ENCODE measurements at places on chromosomes 1 and 21. TPM values are rescaled to one million over a fixed set of nuclear protein-coding genes. Genes with fewer than 3 reads are reported as not detected.
A peak's percentile ranks its signal among the peaks of the same experiment; 100 is the strongest.

- H3K27me3 ChIP-seq = peaks cover 2% of the 10 kb centered on the region
- DNase-seq = no peak
- no peak overlapping the region for H3K27ac ChIP-seq
- no peaks in the 10 kb centered on the region for H3K36me3 ChIP-seq
- no peak overlapping the region for H3K4me3 ChIP-seq
Observed at GRCh38 chr1:38331496-38332210, 285.1 kb upstream of the POU3F1 start.

GRCh38 chr1:241396747-241397681 is 40.0 kb upstream of the RGS7 start:
- no peak overlapping the region for H3K4me3 ChIP-seq
- no peak overlapping the region for H3K27ac ChIP-seq
- no peaks in the 10 kb centered on the region for H3K36me3 ChIP-seq
- no peaks in the 10 kb centered on the region for H3K27me3 ChIP-seq
- DNase-seq = peak; percentile 2
- no peaks in the 10 kb centered on the region for H3K4me1 ChIP-seq

DNA sequence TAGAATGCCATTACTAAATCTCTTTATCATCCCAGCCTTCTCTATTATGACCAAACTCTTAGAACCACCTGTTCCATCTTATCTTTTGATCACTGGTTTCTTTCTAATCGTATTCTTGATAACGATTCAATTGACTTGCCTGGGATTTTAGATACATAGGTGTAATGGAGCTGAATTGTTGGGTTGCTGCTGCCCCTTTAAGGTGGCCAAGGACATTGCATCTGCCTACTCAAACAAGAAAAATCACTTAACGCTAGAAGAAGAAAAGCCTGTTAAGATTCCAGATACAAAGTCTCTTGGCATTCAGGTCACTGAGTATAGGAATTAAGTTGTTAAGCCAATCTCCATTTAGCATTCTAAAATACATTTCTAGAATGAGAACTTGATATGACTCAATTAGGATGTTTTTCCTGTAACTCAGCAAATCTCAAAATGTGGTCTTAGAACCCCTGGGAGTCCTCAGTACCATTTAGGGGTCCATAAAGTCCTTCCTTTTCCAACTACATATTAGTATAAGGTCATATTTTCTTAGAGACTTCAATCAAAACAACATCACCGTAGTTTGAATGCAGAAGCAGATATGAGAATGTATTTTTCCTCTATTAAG is 12.4 kb downstream of the NEXN start:
- H3K36me3 ChIP-seq = no peaks in the 10 kb centered on the region
- H3K4me1 ChIP-seq = no peaks in the 10 kb centered on the region
- H3K4me3 ChIP-seq = no peak overlapping the region
- no peaks in the 10 kb centered on the region for H3K27me3 ChIP-seq
- peak; percentile 65 for DNase-seq

DNA sequence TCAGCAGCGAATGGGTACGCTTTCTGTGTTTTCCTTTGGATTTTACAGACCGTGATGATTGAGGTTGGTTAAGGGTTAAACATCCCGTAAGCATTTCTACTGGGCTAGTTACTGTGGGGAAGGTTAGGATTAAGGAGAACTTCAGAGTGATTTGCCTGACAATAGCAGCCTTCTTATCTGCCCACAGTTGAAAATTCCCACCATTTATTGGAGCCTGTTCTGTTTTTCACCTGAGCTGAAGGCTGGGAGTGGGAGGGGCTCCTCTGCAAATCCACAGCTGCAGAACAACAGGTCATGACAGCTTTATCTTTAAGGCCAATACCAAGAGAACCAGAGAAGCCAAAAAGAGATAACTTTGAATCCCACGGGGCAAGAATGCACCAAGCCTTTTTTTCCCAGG is 168.6 kb downstream of the KAZN start:
- H3K27ac ChIP-seq = no peak overlapping the region
- no peak for DNase-seq
- H3K27me3 ChIP-seq = no peaks in the 10 kb centered on the region
- no peak overlapping the region for H3K4me3 ChIP-seq

- no peaks in the 10 kb centered on the region for H3K36me3 ChIP-seq
- H3K27me3 ChIP-seq = peaks cover 10% of the 10 kb centered on the region
- DNase-seq = peak; percentile 47
Observed at GRCh38 chr1:145961425-145962156, 2.8 kb downstream of the ANKRD34A start.

DNA sequence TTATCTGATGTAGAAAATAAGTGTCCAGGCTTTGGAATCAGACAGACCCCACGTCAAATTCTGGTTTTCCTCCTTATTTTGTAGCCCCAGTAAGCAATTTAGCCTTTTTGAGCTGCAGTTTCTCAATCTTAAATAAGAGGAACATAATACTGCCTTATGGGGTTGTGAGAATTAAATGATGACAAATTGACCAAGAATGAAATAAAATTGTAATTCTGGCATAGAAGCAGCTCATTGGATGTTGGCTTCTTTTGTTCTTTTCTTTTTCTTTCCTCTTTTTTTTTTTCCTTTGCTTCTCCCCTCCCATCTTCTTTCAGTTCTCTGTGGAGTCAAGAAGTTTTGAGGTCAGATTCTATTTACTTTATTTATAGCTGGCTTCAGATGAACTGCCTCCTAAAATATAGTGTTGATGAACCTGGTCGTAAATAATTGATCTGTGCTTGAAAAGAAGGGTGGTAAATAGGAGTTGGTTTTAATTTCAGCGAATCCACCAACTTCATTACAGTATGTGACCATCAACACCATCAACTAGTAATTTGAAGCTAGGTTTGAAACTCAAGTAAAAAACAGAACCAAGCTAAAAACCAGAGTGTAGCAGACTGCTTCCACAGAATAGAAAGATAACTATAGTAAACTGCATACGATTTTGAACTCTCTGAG is 81.1 kb downstream of the CACHD1 start:
- peaks cover 7% of the 10 kb centered on the region for H3K4me1 ChIP-seq
- H3K4me3 ChIP-seq = no peak overlapping the region
- H3K27me3 ChIP-seq = no peaks in the 10 kb centered on the region
- no peaks in the 10 kb centered on the region for H3K36me3 ChIP-seq
- no peak for DNase-seq
- H3K27ac ChIP-seq = no peak overlapping the region

DNA sequence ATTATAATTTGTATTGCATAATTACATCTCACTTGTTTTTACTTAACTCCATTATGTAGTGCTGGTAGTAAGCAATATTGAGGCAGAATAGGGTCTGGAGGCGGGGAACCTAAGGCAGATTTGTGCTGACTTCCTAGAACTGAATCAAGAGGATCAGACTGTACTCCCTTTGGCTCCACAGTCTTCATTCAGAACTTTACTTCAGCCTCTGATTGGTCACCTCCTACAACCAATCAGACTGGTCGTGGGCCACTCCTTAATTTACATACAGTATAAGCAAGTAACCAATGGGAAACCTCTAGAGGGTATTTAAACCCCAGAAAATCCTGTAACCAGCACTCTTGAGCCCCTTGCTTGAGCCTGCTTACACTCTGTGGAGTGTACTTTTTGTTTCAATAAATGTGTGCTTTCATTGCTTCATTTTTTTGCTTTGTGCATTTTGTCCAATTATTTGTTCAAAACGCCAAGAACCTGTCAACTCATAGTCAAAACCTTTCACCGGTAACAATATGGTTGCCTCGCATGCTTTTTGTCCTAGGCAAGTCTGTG is 31.6 kb downstream of the ZBTB8OS start:
- no peaks in the 10 kb centered on the region for H3K27me3 ChIP-seq
- H3K36me3 ChIP-seq = no peaks in the 10 kb centered on the region
- no peaks in the 10 kb centered on the region for H3K4me1 ChIP-seq

DNA sequence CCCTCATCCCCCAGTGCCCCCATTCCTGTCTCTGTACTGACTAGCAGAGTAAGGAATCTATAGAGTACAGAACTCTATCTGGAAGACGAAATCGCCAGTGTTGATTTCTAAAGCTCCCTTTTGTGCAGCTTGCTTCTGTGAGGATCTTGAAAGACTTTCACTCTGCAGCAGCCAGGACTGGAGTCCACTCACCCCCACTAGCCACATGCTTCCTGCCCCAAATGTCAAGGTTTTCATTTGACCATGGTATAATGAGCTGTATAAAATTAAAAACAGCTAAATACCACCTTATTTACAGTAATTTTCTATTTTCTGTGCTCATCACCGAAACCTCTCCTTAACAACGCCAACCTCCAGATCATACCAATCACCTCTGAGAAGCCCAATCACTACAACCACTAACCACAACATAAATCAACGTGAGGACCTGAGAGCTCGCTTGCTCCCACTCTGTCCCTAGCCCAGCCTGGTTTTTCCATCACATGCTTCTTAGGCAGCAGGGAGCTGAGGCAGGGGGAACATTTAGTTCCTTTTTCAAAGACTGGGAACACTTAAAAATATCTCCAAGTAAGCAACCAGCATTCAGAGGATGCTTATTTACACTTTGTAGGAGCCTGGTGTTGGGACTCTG is 56.1 kb upstream of the IRF2BP2 start:
- H3K4me3 ChIP-seq = no peak overlapping the region
- H3K27ac ChIP-seq = no peak overlapping the region
- no peaks in the 10 kb centered on the region for H3K27me3 ChIP-seq

- H3K4me3 ChIP-seq = no peak overlapping the region
- no peaks in the 10 kb centered on the region for H3K4me1 ChIP-seq
- DNase-seq = no peak
- H3K27me3 ChIP-seq = no peaks in the 10 kb centered on the region
- H3K36me3 ChIP-seq = no peaks in the 10 kb centered on the region
Observed at GRCh38 chr1:155113450-155113980, 14.2 kb upstream of the EFNA1 start.

DNA sequence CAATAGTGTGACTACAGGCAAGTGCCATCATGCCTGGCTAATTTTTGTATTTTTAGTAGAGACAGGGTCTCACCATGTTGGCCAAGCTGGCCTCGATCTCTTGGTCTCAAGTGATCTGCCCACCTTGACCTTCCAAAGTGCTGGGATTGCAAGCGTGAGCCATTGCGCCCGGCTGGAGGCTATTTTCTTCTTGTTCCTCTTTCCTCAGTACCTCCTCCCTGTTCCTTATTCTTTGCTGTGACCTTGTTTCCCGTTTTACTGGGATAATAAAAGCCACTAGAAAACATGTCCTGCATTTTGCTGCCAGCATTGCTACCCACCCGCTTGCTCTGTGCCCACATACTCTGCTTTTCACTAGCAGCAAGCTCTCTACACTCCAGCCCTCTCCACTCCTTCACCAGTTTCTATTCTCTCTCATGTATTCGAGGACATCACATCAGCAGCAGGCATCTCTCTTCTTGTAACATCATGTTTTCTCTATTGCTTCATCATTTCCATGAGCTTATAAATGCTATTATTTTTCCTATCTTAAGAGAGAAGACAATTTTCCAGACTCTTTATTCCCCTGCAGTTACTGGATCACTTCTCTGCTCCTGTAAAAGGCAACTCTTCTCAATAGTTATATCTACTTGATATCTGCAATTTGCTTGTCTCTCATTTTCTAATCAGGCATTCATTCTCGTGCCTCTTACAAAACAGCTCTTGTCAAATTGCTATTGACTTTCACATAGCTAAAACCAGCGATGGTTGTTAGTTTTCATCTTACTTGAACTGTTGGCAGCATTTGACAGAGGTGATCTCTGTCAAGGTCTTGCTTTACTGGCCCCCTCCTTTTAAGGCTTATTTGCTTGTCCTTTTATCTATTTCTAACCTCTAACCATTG is 34.5 kb upstream of the C21orf91 start:
- no peaks in the 10 kb centered on the region for H3K36me3 ChIP-seq
- H3K4me3 ChIP-seq = no peak overlapping the region

GRCh38 chr1:21322681-21323016 is 32.4 kb upstream of the ECE1 start:
- no peak for DNase-seq
- H3K27me3 ChIP-seq = no peaks in the 10 kb centered on the region
- no peak overlapping the region for H3K4me3 ChIP-seq
- no peaks in the 10 kb centered on the region for H3K36me3 ChIP-seq

GRCh38 chr1:172140072-172140471 is 280.4 kb upstream of the C1orf105 start:
- no peaks in the 10 kb centered on the region for H3K27me3 ChIP-seq
- no peak overlapping the region for H3K4me3 ChIP-seq
- H3K36me3 ChIP-seq = no peaks in the 10 kb centered on the region
- H3K27ac ChIP-seq = no peak overlapping the region

- peaks cover 14% of the 10 kb centered on the region for H3K36me3 ChIP-seq
- no peaks in the 10 kb centered on the region for H3K27me3 ChIP-seq
- peaks cover 4% of the 10 kb centered on the region for H3K4me1 ChIP-seq
- H3K27ac ChIP-seq = no peak overlapping the region
- no peak overlapping the region for H3K4me3 ChIP-seq
Observed at GRCh38 chr21:41437729-41438128, 11.7 kb downstream of the MX1 start.

DNA sequence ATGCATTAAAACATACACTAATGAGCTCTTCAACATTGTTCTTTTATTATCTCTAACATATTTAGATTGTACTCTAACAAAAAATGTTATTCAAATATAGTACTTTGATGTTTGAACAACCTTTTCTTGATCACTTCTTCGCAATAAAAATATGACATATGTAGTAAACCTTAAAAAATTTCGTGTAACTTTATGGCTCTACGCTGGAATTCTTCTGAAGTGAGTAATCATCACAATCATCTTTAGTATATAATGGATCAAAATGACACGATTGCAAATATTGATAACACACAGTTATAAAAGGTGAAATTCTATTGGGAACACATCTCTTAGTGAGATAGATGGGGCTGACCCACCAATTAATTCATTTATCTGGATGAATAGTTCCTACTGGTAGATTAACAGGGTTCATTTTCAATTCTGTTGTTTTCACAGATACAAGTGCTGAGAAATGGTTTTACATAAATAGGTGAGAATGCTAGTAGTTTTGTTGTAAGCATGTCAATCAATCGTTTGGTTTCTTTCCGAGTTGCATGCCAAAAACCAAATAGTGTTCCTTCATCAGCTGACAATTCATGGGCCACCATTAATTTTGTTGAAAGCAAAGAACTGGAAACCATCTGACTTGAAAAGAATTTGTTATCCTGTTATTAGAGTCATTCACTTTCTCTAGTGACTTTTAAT is 1.5 kb upstream of the ZMPSTE24 start:
- peaks cover 12% of the 10 kb centered on the region for H3K4me1 ChIP-seq
- H3K4me3 ChIP-seq = no peak overlapping the region
- DNase-seq = no peak
- H3K36me3 ChIP-seq = peaks cover 4% of the 10 kb centered on the region
- no peak overlapping the region for H3K27ac ChIP-seq

TAS1R1 gene
- 0.21 TPM for total RNA-seq

S100A7A gene
- total RNA-seq = not detected

OR2M3 gene
- not detected for total RNA-seq

RHD gene
- not detected for total RNA-seq

CFAP74 gene
- total RNA-seq = 20.8 TPM

CD101 gene
- 6.7 TPM for total RNA-seq

SH2D1B gene
- total RNA-seq = 0.61 TPM

RCAN1 gene
- 29.3 TPM for total RNA-seq

Measured in lung (tissue), 17 donors.